T follicular helper cell (primary cell): ENCODE measurements at places on chromosomes 3 and 15.

DNA sequence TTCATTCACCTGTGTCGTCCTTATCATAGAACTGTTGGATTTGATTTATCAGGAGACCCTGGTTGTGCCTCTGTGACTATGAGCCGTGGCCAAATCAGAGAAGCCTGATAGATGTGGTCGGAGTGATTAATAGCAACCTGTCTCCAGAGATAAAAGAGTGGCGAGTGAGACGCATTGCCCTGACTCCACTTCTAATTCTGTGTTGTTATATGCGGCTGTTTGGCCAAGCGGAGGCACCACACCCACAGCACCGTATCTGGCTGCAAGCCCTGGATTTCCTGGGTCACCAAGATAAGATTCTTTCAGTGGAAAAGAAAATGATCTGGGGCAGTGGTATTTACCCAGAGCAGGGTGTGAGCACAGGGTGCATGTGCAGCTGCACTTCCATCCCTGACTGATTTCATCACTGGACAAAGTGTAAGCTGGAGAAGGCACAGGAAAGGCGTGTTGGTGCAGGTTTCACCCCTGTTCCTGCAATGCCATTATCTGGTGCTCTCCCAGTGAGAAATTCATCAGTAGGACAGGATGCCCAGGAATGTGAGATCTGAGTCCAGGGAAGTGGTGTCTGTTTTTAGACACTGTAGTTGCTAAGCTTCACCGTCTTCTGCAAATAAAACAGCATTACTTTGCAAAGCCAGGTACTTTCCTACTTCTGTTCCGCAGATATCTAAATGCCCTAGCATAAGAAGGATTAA is 84.6 kb downstream of the CD47 start:
- no peak for DNase-seq

DNA sequence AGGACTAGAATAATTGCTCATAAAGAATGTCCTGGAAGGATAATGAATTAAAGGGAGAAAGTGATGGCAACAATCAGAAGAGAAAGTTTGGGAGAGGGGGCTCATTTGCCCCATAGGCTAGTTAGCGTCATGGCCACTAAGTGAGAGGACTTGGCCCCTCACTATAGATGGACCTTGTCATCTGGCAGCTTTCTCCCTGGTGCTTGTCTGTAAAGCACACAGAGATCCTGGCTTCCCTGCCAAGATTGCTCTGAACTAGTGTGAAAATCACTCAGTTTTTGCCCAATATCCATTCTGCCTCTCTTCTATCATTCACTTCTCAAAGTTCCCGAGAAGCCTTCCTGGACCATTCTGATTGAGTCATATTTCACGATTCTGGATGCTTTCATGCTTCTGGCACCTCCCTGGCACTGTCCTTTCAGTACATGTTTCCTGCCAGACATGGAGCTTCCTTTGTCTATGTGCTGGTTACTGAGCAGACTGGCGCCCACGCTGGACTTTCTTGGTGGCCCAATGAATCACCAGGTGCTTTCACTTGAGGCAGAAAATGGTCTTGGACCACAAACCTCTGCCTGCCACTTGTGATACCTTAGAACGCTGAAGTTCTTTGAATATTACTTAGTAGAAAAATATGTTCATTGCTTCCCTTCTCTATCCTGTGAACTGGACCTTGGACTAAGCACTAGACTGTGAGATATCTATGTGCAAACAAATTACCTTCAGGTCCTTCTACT is 709.6 kb upstream of the CFAP20DC start:
- no peak for DNase-seq

- DNase-seq, result no peak
Measured at GRCh38 chr3:158713094-158713499, 19.2 kb downstream of the RARRES1 start.

DNA sequence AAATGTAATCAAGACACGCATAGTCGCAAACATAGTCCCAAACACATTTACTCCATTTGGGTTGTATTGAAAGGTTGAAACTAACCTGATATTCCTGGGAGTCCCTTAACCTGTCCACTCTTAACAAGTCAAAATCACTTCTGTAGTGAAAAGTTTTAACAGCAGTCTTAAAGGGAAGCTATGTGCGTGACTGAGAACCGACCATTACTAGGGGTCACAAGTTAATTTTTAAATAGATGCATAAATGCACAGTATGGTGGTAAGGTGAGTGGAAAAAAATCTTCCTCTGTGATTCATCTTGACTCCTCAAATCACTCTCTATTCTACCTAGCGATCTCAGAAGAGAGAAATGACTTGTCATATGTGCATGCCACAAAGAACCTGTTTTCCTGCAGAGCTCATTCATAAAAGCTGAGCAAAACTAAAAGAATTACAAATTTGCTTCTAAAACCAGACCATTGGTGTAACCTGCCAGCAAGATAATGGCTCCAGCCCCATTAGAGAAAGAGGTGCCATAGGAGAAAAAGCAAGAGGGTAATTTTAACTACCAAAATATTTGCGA is 4.8 kb downstream of the GPR15 start:
- no peak for DNase-seq

DNA sequence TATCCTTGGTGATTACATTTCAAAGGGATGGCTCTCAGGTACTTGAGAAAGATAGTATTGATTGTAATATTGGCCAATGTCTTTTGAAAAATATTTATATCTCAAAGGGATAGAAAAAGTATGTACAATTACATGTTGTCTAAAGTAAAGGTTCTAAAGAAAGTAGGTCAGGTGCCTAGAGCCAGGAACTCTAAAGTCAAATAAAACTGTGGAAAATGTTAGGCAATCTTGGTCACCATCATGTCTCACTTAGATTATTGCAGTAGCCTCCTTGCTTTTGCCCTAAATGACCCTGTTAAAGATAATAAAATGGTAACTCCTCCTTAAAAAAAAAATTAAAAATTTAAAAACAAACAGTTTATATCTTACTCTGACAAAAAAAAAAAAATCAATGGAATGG is 198.5 kb upstream of the ARPP21 start:
- DNase-seq, result no peak

DNA sequence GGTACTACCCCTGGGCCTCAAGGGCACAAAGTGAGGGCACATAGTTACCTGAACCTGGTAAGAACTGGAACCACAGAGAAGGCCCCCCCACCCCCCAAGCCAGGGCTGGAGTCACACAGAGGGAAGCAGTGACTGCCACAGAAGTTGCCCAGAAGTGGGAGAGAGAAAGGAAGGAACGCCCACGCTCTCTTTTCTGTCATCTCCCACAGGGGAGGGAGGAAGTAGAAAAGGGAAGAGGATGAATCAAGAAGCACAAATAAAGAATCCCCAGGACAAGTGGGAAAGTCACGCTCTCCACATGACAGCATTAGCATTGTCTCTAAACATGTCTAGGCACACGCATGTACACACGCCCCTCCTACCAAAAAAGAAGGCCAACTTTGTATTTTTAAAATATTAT is 114.7 kb upstream of the FRMD4B start:
- DNase-seq, result no peak

- DNase-seq, result no peak
Measured at GRCh38 chr15:70357453-70357852, 259.7 kb upstream of the TLE3 start.

DNA sequence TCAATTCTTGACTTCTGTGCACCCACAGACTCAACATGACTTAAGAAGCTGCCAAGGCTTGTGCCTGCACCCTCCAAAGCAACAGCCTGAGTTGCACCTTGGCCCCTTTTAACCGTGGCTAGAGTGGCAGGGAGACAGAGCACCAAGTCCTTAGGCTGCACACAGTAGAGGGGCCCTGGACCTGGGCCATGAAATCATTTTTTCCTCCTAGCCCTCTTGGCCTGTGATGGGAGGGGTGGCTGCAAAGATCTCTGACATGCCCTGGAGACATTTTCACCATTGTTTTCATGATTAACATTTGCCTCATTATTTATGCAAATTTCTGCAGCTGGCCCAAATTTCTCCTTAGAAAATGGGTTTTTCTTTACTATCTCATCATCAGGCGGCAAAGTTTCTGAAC is 836.8 kb downstream of the ZPLD1 start:
- no peak for DNase-seq

DNA sequence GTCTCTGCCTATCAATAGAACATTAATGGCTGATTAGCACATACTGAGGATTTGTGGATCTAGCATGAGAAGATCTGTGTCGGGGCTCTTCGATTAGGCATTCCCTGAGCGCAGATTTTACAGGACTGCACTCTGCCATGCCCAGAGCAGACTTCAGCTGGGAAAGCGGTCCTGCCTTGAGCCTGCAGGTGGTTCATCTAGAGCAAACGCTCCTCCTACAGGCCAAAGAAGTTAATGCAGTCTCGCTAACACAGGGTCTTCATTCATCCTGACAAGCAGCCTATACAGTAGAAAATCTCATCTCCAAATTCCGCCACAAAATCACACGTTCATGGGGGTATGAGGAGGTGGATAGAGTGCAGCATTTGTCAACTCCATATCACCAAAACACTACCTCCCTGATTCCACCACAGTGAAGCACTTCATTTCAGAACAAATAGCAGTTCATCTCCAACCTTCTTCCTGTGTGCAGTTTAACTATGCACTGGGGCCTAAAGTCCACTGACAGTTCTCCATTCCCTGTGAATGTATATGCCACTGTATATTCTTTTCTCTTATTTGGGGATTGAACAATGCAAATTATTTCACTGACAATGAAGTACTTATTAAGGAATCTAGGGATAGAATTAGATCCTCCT is 405.8 kb downstream of the IGSF11 start:
- no peak for DNase-seq
